ENCODE measurements at places on chromosomes 6 and 20.

- DNase-seq, result no peak
Measured at GRCh38 chr6:47680051-47680450, 18.3 kb upstream of the ADGRF4 start.

DNA sequence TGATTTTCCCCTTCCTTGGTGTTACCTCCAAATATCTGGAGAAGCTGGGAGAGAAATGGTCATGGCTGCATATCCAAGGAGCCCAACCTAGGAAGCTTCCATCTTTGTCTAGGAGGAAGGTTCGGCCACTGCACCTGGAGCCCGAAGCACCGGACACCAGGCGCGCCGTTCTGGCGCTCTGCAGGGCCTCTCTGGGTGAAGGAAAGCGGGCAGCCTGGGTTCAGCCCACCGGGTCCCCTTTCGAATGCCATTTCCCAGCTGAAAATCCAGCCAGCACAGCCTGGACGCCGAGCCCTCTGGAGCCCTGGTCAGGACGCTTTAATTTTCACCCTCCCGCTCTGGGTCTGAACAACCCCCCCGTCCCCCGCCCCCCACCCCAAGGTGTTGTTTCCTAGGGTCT, 1.2 kb downstream of the LINC00237 start:
- no peak for DNase-seq

GRCh38 chr6:53058388-53059195, 6.6 kb upstream of the FBXO9 start:
- DNase-seq, result no peak

GRCh38 chr6:134295953-134296553, 21.9 kb downstream of the SGK1 start:
- no peak for DNase-seq

DNA sequence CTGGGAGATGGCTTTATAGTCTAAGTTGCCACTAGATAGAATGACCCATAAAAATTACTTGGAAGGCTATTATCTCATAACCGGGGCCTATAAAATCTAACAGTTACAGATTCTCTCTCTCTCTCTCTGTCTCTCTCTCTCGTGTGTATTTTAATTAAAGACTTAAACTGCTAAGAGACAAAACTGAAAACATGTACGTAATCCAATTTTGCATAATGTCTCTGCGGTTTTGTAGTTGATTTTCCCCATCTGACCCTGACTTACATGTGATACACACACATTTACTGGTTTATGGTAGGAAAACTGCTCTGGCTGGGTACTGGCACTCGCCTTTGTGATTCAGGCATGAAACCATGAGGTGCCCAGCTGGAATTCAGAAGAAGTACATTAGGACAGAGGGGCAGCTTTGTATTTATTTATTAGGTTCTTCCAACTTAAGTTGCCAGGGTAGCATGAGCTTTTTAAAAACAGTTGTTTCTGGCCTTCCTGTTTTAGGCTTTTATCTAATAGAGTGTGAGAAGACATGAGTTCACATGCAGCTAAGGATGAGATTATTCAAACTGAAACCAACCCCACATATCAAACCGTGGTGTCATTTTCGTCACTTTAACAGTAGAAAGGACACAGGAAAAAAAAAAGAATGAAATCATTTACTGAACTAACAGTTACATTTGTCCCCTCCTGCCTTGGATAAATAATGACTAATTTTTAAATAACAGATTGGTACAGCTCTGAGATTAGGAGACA, 182.5 kb downstream of the GMPR start:
- DNase-seq, result no peak

- no peak for DNase-seq
Measured at GRCh38 chr6:142162780-142163179, 15.7 kb downstream of the VTA1 start.

DNA sequence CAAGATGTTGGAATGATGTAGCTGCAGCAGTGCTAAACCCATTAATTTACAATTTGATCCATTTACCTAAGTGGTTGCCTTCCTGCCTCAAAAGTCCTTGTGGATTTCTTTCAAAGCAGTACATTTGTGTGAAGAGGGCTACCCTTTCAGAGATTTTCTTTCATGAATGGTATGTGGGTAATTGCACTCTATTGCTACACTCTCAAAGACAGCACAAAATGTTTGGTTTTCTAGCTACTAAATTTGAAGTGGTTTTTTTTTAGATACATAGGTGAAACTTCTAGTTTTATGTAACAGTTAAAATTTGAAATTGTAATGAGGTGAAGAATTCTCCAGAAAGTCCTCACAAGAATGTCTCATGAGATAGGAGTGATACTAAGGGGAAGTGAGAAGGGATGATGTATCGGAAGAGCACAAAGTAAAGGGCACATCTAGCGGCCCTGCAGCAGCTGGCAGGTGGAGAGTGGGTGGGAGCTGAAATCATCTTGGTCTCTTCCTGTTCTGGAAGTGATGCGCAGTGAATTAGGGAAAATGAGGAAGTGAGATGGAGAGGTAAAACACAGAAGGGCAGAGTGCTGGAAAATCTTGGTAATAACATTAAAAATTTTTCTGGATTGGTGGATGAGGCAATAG, 236.8 kb upstream of the MAN1A1 start:
- DNase-seq, result no peak

DNA sequence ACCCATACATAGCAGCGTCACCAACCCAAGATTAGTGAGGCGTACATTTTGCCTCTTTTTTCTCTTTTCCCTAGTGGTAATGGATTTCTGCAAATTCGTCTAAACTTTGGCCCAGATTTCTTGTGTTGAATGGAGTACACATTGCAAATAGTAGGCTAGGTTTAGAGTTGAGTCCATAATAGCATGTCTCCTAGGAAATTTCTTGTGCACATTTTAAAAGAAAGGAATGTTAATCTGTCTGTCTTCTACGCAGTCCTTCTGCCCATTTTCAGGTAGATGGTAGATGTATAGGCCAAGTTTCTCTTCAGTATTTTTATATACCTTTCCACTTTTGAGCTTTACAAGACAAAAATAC, 15.7 kb downstream of the TAB2 start:
- DNase-seq, result no peak

GRCh38 chr6:85136310-85136709, 313.6 kb upstream of the NT5E start:
- DNase-seq, result no peak

DNA sequence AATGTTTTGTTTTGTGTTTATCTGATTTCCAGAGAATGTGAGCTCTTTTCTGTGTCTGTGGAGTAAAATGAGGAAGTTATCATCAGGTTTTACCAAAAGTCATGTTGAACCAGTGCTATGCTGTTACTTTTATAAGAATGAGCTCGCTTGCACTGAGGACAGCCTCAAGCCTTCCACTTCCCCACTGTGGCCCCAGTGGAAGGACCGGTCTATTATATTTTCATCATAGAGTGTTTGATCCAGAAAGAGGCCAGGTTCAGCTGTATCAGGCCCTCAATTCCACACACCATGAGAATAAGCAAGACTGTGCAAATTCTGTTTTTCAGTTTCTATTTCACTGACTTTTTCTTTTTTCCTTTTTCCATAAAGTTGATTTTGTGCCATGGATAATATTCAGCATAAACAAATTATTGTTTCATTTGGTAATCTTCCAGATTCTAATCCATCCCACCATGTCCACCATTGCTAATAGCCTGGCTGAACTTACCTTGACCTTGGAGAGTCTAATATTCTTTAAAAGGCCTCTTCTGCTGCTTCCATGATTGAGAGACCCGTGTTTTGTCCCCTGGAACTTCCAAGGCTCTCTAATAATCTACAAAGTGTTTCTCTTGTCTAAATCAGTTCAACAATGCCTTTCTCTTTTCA, 286.2 kb downstream of the THBS2 start:
- DNase-seq, result no peak

DNA sequence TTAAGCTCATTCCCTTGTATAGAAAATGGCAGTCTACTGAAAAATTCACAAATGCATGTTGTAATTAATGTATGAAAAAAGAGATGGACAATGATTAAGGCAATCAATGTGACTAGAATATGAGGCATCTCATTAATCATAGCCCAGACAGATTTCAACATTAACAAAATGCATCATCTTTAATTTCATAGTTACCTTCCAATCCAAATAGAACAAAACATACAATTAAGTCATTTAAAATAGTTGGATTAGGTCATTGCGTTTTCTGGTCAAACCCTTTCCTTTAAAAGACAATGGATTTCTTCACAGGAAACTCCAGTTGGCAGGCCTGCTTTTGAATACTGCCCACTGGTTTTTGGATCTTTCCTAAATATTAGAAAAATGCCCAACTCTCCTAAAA, 203.9 kb downstream of the HAO1 start:
- DNase-seq, result no peak

DNA sequence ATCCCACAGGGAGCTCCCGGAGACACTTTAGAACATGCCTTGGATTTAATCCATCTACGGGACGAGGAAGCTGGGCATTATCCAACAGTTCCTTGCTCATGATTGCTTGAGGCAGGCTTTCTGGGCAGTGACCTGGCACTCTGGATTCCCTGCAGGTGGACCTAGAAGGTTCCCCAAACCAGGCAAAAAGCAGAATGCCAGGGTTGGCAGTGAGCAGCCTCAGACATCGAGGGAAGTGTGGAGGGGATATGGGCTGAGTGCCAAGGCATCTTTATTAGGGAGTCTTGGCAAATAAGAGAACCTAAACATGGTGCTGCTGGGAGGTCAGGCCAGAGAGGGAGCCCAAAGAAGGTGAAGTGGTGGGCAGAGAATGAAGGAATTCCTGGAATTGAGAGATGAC, 158.5 kb downstream of the CD83 start:
- DNase-seq, result no peak

DNA sequence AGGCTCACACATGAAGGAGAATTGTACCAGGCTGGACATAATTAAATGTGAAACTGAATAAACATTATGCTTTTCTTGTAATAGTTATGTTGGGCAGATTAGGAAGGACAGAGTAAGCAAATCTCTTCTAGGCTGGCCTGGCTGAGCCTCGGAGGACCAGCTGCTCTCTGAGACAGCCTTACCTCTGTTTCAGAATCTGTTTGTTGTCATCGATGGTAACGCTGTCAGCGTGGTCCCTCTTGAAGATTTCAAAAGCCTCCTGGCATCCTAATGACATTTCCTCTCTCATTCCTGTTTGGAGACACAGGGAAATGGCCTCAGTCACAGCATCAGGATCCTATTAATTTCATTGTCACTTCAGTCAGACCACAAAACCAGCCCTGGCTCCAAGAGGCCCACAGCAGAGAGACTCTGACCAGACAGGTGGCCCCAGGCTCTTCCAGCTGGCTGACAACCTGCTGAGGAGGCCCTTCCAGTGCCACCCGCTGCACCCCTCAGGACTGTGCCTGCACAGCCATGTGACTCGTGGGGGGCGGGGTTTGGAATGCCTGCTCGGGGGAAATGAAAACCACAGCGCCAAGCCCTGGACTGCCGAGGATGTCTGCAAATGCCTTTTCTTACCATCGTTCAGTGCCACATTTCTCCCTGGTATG, 108.5 kb upstream of the KCNK16 start:
- no peak for DNase-seq

DNA sequence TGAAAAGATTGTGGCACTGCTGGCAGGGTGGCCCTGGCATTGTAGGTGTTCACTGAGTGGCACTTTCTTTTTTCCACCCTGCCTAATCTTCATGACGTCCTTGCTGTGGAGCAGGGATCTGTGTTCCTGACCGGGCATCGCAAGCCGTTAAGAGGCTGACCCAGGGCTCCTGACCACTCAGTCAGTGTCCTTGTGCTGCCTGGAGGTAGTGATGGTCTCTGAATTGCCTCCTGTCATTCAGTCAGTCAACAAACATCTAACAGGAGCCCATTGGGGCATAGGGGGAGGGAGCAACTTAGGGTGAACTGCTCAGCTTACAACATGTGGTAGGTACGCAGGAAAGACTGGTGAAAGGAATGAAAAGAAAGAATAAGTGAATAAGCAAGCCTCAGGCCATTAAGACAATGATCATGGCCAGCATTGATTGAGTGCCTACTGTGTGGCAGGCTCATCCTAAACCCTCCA, 152.0 kb downstream of the CEBPB start:
- no peak for DNase-seq

- no peak for DNase-seq
Measured at GRCh38 chr6:125747589-125748405, 1.6 kb upstream of the HEY2 start.

- DNase-seq, result no peak
Measured at GRCh38 chr6:160043784-160044183, 74.9 kb downstream of the IGF2R start.

- no peak for DNase-seq
Measured at GRCh38 chr6:21359926-21360325, 233.6 kb upstream of the SOX4 start.

GRCh38 chr6:147507162-147508041, 1.1 kb upstream of the SAMD5 start:
- DNase-seq, result no peak

- no peak for DNase-seq
Measured at GRCh38 chr6:14146506-14147096, 29.0 kb downstream of the CD83 start.

DNA sequence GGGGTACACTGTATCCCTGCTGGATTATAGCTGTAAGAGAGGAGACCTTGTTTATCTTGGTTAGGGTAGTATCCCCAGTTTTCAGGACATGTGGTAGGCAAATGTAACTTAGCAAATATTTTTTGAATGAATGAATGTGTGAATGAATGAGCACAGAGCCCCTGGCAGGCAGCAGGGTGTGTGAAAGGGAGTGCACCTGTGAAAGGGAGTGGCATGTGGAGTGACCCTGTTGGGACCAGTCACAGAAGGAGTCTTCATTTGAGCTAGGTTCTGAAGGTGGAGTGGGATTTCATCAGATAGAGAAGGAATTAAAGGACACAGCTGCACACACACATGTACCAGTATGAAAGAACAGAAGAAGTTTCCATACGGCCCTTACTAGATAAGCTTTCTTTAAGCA, 4.9 kb downstream of the SMAP1 start:
- no peak for DNase-seq

GRCh38 chr20:2109425-2110210, 8.0 kb downstream of the STK35 start:
- DNase-seq, result no peak

GRCh38 chr20:8353512-8353911, 221.4 kb downstream of the PLCB1 start:
- DNase-seq, result no peak
